ENCODE measurements at places on chromosomes 1 and 21. TPM values are rescaled to one million over a fixed set of nuclear protein-coding genes. Genes with fewer than 3 reads are reported as not detected.
A peak's percentile ranks its signal among the peaks of the same experiment; 100 is the strongest.

KRTAP13-3 gene
- not detected for polyA plus RNA-seq

LRRC7 gene
- 44.8 TPM for polyA plus RNA-seq

OR6P1 gene
- polyA plus RNA-seq = not detected

DNA sequence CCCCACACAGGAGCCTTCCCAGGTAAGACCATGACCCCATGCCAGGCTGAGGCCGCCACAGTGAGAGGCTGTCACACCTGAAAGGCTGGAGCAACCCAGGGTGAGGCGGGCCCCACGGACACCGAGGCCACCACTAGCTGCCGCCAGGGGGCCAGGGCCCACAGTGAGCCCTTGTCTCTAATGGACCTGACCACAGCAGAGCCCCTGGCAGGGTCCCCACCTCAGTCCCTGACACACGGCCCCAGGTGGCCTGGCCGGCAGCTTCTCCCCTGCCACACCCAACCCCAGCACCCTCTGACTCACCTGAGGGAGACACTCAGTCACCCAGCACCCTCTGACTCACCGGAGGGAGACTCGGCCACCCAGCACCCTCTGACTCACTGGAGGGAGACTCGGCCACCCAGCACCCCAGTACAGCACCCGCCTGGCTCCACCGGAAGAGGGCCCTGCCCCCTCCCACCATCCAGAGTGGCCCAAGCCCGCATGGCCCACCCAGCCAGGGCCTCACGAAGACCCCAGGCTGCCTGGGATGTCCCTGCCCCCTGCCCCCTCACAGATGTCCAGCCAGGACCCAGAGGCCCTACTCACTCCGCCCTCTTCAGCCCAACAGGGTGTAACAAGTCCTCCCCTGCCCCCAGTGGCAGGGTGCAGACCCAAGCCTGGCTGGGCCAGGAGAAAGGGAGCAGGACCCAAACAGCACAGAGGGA is 4.4 kb downstream of the DVL1 start:
- H3K27me3 ChIP-seq = no peaks in the 10 kb centered on the region
- H3K36me3 ChIP-seq = peaks cover 81% of the 10 kb centered on the region
- H3K4me1 ChIP-seq = peaks cover 34% of the 10 kb centered on the region

DNA sequence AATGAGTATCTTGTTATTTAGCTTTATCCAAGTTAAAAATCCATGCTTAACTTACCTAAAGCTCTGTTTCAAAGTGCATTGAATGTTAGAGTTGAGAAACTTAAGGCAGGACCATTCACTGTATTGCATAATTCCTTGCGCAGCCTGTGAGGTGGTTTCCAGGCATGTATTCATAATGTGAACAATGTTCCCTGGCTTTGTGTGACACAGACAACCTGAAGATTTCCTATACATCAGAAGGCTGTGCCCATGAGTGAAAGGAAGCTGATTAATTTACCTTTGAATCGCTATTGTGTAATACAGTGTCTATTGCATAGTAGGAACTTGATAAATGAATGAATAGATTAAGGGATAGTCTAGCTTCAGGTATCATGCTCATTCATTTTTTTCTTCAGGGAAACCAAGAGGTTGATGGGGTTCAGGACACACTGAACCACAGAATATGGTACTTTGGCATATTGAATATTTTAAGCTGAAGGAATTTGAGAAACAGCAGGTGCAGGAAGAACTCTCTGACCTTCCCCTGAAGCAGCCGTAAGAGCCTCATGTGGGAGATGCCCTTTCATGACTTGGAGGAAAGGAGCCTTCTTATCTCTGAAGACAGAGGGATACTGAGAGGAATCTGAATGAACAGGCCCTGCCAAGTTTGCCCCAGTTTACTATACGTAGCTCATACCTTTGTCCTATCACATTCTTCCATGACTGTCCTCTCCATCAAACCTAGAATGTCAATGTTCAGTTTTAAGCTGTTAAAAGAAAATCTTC is 88.6 kb upstream of the GNG12 start:
- no peak overlapping the region for H3K4me3 ChIP-seq
- H3K27ac ChIP-seq = no peak overlapping the region
- no peak for DNase-seq
- H3K27me3 ChIP-seq = no peaks in the 10 kb centered on the region

GRCh38 chr1:222909586-222909985 is 94.7 kb downstream of the DISP1 start:
- H3K4me1 ChIP-seq = no peaks in the 10 kb centered on the region
- no peaks in the 10 kb centered on the region for H3K36me3 ChIP-seq
- no peak overlapping the region for H3K27ac ChIP-seq
- no peaks in the 10 kb centered on the region for H3K27me3 ChIP-seq
- no peak for DNase-seq
- no peak overlapping the region for H3K4me3 ChIP-seq

DNA sequence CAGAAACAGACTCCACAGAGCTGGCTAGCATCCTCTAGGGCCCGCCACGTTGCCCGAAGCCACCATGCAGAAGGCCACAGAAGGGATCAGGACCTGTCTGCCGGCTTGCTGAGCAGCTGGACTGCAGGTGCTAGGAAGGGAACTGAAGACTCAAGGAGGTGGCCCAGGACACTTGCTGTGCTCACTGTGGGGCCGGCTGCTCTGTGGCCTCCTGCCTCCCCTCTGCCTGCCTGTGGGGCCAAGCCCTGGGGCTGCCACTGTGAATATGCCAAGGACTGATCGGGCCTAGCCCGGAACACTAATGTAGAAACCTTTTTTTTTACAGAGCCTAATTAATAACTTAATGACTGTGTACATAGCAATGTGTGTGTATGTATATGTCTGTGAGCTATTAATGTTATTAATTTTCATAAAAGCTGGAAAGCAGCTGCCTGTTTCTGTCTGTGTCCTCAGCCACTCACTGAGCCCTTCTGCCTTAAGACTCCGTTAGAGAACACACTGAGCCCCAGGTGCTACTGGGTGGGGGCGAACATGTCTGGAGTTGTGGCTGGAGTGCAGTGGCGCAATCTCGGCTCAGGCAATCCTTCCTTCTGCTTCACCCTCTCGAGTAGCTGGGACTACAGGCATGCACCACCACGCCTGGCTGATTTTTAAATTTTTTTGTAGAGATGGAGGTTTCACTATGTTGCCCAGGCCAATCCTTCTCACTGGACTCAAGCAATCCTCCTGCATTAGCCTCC is 14.8 kb downstream of the MFSD2A start:
- no peak overlapping the region for H3K27ac ChIP-seq
- H3K36me3 ChIP-seq = peaks cover 33% of the 10 kb centered on the region
- H3K4me1 ChIP-seq = no peaks in the 10 kb centered on the region
- DNase-seq = no peak
- no peaks in the 10 kb centered on the region for H3K27me3 ChIP-seq
- no peak overlapping the region for H3K4me3 ChIP-seq

DNA sequence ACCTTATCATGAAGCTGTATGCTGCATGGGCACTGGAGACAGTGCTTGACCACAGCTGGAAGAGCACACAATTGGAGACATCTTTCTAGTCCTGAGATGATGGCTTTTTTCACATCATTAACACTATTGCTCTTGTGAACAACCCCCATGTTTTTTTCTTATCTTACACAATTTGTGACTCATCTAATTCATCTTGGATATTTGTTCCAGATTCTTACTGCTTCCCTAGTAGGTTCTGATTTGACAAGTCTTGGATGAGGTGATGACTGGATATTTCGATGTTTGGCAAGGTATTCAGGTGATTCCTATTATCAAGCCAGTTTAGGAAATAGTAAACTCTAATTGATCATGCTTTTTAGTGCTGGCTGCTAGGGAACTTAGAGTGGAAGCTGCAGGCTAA is 23.7 kb downstream of the HLX start:
- H3K4me1 ChIP-seq = no peaks in the 10 kb centered on the region
- no peaks in the 10 kb centered on the region for H3K36me3 ChIP-seq
- H3K27me3 ChIP-seq = peaks cover 3% of the 10 kb centered on the region
- no peak for DNase-seq
- H3K27ac ChIP-seq = no peak overlapping the region
- no peak overlapping the region for H3K4me3 ChIP-seq

- DNase-seq = no peak
- H3K4me1 ChIP-seq = peaks cover 41% of the 10 kb centered on the region
- H3K27ac ChIP-seq = no peak overlapping the region
- no peaks in the 10 kb centered on the region for H3K27me3 ChIP-seq
- H3K4me3 ChIP-seq = no peak overlapping the region
- H3K36me3 ChIP-seq = peaks cover 92% of the 10 kb centered on the region
Measured at GRCh38 chr21:45533361-45533845, 8.8 kb downstream of the SLC19A1 start.

DNA sequence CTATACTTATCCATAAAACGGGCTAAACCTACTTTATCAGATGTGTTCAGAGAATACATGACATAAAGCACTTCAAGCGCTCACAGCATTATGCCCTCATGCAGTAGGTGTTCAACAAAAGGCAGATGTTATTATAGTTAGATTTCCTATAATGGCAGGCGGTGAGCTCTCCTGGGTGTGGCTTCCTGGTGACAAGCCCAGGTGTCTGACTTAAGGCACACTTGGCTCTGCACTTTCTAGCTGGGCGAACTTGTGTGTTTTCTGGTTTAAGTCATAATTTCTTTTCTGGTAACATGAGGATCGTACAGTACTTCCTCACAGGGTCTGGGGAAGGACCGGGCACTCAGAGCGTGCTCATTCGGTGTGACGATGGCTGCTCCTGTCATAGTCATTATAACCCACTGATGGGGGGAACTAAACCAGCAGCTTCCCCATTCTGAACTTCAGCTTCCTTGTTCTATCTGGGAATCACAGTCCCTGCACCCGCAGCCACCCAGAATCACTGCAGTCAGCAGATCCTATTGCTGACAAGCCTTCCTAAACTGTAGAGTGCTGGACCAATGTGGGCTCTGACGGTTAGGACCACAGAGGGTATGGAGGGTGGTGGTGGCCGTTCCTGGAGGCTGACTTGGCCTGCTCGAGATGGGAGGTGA is 52.8 kb downstream of the IGSF21 start:
- peak; percentile 24 for DNase-seq
- H3K4me1 ChIP-seq = peaks cover 8% of the 10 kb centered on the region
- no peaks in the 10 kb centered on the region for H3K27me3 ChIP-seq
- H3K27ac ChIP-seq = no peak overlapping the region

- H3K36me3 ChIP-seq = no peaks in the 10 kb centered on the region
- no peak for DNase-seq
- no peak overlapping the region for H3K4me3 ChIP-seq
- H3K4me1 ChIP-seq = no peaks in the 10 kb centered on the region
Measured at GRCh38 chr1:74193908-74194307, 4.1 kb downstream of the LRRIQ3 start.

GRCh38 chr1:67997746-67998145 is 52.7 kb downstream of the DIRAS3 start:
- H3K27ac ChIP-seq = no peak overlapping the region
- no peaks in the 10 kb centered on the region for H3K4me1 ChIP-seq
- H3K4me3 ChIP-seq = no peak overlapping the region

- peaks cover 3% of the 10 kb centered on the region for H3K36me3 ChIP-seq
- H3K4me1 ChIP-seq = peaks cover 43% of the 10 kb centered on the region
- no peak overlapping the region for H3K27ac ChIP-seq
- DNase-seq = no peak
- no peaks in the 10 kb centered on the region for H3K27me3 ChIP-seq
- H3K4me3 ChIP-seq = no peak overlapping the region
Measured at GRCh38 chr1:230077436-230078213, 10.6 kb downstream of the GALNT2 start.

DNA sequence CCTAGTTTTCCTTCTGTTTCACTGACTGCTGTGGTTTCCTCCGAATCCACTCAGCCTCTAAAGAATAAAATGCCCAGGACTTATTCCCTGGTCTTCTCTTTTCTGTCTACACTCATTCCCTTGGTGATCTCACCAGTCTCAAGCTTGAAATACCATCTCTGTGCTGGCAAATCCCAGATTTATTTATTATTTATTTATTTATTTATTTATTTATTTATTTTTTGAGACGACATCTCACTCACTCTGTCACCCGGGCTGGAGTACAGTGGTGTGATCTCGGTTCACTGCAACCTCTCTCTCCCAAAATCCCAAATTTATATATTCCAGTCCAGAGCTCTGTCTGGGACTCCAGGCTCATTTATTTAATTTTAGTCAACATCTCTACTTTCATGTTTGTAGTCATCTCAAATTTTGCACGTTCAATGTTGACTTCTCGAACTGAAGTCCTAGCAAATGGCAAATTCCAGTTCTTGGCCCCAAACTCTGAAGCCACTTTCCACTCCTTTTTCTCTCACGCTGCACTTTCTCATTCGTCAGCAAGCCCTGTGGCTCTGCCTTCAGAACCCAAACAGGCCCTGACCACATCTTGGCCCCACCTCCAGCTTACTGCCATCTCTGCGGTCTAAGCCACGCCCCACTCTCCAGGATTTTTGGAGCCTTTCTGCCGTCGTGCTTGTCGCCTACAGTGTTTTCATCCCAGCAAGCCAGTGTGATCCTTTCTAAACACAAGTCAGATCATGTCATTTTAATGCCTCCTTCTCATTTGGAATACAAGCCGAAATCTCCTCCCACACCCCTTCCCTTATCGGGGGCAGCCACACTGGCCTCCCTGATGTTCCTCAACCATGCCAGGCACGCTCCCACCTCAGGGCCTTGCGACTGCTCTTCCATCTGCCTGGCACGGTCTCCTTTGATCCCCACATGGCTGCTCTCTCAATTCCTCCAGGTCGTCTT is 14.2 kb upstream of the TENT5B start:
- H3K4me3 ChIP-seq = no peak overlapping the region
- H3K4me1 ChIP-seq = peaks cover 9% of the 10 kb centered on the region
- H3K27ac ChIP-seq = no peak overlapping the region
- DNase-seq = no peak

DNA sequence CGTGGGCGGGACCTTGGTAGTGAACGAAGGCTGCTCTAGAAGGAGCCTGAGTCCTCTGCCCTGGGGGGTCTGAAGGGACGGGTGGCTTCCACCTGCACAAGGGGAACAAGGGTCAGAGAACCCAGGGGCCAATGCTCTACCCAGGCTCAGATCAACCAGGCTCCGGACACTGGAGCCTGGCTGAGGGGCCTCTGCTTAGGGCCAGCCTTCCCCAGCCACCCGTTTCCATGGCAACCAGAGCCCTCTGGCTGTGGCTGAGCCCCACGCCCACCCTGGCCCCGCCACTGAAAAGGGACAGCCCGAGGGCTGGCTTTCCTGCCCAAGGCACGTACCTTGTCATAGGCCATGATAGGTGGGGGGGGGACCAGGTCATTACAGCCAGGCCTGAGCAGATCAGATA is 724.6 kb downstream of the PTPRU start:
- no peak overlapping the region for H3K27ac ChIP-seq
- no peaks in the 10 kb centered on the region for H3K36me3 ChIP-seq
- peaks cover 39% of the 10 kb centered on the region for H3K4me1 ChIP-seq
- no peaks in the 10 kb centered on the region for H3K27me3 ChIP-seq
- H3K4me3 ChIP-seq = no peak overlapping the region

- peak overlapping the region; percentile 94 for H3K4me3 ChIP-seq
- H3K4me1 ChIP-seq = peaks cover 10% of the 10 kb centered on the region
- no peaks in the 10 kb centered on the region for H3K27me3 ChIP-seq
- no peaks in the 10 kb centered on the region for H3K36me3 ChIP-seq
- DNase-seq = no peak
- peak overlapping the region; percentile 92 for H3K27ac ChIP-seq
Measured at GRCh38 chr1:35640380-35641232, 720 bp downstream of the PSMB2 start.

GRCh38 chr1:76892675-76893074 is 25.4 kb downstream of the ST6GALNAC5 start:
- no peaks in the 10 kb centered on the region for H3K27me3 ChIP-seq
- DNase-seq = no peak
- H3K36me3 ChIP-seq = no peaks in the 10 kb centered on the region
- no peak overlapping the region for H3K4me3 ChIP-seq
- no peak overlapping the region for H3K27ac ChIP-seq

GRCh38 chr1:209723756-209724693 is 19.4 kb downstream of the HSD11B1 start:
- no peak for DNase-seq
- no peak overlapping the region for H3K27ac ChIP-seq
- no peaks in the 10 kb centered on the region for H3K36me3 ChIP-seq

Data from spinal cord (tissue), 10 donors.